ENCODE measurements at places on chromosomes 2 and 18.

DNA sequence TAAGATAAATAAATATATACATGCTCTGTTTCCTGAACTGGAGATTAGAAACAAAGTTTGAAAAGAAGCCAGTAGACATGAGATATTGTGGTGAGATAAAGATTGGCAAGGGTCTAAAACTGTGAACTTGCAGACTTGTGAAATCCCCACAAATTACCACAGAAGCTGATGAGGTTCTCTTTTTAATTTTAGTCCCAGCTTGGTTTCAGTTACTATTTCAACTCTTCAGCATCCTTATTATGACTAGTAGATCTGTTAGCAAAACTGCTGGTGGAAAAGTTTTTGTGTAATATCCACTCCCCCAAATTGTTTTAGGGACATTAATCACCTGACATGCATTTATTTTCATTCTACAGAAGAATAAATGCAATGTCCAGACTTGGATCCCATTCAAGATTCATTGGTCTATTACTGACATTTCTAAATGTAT lies 20.8 kb downstream of the RASGRP3 start:
- DNase-seq = no peak

- DNase-seq = no peak
Measured at GRCh38 chr2:219419331-219420197, 1.4 kb downstream of the DES start.

DNA sequence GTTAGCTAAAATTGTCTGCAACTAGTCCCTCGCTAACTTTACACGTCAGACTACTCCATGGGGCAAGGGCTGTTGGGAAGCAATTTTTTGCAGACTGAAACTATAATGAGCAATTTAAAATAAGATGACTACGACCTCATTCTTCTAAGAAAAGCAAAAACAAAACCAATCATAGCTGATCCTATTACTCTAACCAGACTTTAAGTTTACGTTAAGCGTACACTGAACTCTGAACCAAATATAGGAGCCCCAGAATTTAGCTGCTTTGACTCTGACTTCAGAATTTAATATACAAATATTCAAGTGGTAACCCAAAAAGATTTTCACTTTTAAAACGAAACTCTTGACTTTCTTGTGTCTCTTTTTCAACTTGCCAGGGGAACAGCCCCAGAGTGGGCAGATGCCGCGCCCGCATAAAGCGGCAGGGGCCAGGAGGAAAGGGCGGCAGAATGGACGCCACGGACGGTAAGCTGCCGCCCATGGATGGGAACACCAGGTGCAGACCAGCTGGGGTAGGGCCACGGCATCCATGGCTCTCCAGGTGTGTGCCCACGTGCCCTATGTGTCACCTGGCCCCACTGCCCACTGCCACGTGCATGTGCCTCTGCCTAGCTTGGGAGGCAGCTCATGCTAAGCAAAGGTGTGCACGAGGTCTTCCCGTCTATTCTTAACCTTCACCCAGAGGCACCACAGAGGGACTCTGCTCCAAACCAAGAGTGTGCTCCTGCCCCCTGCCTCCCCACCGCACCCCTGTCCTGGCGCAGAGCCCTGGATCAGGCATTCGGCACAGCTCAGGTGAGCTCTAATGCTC lies 217.6 kb downstream of the HDAC4 start:
- no peak for DNase-seq

DNA sequence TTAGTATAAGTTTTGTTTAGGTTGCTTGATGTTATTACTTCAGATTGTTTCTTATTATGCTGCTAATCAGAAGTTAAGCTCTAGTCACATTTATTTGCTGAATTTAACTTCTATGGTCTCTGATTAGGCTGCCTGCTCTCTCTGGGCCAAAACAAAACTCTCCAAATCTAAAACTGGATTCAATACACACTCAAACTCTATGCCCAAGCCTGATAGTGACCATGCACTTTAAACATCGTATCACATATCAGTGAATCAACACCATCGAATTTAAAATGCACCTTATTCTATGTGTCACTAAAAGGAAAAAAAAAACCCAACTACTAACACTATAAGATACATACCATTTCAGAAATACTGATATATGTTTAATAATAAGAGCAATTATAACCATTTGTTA lies 76.9 kb upstream of the FRZB start:
- DNase-seq = no peak

GRCh38 chr2:172200495-172201085 lies 97.9 kb upstream of the DLX2 start:
- no peak for DNase-seq

- DNase-seq = no peak
Measured at GRCh38 chr18:64131314-64131713, 17.6 kb downstream of the LINC00305 start.

DNA sequence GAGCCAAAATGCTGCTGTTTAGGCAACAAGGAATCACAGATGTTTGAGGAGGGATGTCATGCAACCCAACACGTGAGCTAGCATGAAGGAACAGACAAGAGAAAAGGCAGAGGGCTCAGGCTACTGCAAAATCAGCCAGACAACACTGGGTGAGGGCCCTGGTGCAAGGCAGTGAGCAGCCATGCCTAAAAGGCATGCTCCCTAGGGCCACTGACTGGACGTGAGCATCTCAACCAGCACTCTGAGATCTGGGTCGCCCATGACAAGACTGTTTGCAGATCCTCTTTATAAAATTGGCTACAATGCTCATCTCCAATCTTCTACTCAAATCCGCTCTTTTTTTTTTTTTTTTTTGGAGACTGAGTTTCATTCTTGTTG lies 49.1 kb downstream of the KIAA2012 start:
- no peak for DNase-seq

DNA sequence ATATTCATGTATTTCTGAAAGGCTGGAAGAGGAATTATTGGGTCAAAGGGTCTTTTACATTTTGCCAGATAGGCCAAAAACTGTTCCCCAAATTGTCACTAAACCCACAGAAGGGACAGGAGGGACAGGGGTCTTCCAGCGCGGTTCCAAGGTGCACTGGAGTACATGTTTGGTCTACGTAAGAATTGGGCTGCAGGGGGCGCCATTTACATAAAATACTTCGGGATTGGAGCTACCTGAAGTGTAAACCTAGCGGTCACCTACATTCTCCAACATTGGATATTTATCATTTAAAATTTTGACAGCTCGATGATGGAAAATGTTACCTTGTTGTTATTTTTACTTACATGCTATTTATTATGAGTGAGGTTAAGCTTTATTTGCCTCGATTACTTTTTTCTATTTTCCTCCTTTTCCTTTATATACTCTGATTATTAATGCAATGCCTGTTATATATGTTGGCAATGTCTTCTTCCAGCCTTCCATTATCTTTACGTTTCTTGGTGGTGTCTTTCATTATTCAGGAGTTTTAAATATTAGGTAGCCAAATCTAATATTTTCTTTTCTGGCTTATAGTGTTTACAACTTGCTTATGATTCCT lies 43.0 kb upstream of the RAB6C start:
- peak; percentile 48 for DNase-seq

DNA sequence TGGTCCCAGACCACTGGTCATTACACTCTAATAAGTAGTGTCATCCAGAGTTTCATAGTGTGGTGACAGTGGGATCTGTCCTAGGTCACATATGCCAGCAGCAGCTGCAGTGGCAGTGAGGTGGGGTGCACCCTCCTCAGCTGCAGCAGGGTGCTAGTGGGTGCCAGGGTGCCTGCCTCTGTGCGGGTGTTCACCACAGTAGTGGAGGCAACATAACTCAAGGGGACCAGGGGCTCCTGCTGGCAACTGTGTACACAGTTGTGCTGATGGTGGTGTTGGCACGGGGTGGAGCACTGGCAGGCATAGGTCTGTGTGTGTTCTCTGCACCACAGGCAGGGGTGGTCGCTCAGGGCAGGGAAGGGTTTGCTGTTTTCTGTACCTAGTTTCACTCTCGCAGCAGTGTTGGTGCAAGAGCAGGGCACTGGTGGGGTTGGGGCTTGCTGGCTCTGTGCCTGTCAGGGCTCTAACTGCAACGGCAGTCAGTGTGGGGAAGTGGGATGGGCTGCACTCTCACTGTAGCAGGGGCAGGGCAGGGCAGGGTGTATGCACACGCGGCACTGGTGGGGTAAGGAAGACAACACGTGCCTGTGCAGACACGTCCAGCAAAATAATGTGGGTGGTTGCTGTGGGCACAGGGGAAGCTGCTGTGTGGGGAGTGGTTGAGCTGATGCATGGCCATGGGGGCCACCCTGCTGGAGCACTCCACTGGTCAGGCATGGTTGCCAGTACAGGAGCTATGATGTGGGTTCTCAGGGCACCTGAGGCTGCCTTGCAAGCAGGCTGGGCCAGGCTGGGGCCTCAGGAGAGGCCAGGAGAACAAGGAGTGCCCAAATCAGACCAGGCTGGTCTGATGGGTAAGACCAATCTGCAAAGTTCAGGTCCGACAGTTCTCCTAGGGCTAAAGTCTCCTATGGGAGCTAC lies 226.6 kb downstream of the MEIS1 start:
- DNase-seq = no peak

- no peak for DNase-seq
Measured at GRCh38 chr2:176083796-176084261, at the start of gene EVX2. TSS of gene EVX2 (minus strand) at chr2:176083962. CDS start at chr2:176083776, 186 bp downstream.

- no peak for DNase-seq
Measured at GRCh38 chr2:181289698-181290097, 167.5 kb upstream of the ITGA4 start.

GRCh38 chr2:120246546-120247300 lies 5.9 kb upstream of the RALB start:
- no peak for DNase-seq

- no peak for DNase-seq
Measured at GRCh38 chr2:67311536-67311935, 85.6 kb upstream of the ETAA1 start.

DNA sequence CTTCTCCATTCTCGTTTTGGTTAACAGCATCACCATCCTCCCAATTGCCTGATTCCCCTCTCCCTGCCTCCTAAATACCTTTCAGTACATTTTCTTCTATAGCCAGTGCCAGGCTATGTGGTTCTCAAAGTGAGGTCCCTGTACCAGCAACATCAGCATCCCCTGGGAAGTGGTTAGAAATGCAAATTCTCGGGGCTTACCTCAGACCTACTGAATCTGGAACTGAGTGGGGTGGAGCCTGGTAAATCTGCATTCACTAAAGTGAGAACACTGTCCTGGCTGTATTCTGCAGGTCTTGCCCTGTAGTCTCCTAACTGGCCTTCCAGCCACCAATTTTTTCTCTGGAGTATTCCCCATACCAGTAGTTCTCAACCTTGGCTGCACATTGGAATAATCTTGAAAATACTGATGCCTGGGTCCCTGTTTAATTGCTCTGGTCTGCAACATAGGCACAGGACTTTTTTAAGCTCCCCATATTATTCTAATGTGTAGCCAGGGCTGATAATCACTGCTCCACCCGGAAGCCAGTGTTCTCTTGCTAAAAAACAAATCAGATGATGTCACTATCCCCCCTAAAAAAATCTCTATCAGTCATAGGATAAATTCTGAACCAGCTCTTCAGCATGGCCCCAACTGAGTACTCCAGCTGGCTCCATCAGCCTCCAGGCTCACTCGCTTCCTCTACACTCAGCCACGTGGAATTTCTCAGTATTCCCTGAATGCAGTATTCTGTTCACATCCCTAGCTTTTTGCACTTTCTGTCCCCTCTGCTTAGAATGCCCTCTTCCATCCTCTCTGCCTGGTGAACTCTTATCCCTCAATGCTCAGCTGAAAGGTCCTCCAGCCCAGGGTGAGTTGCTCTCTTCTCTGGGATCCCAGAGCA lies 98.4 kb downstream of the CDK15 start:
- no peak for DNase-seq

DNA sequence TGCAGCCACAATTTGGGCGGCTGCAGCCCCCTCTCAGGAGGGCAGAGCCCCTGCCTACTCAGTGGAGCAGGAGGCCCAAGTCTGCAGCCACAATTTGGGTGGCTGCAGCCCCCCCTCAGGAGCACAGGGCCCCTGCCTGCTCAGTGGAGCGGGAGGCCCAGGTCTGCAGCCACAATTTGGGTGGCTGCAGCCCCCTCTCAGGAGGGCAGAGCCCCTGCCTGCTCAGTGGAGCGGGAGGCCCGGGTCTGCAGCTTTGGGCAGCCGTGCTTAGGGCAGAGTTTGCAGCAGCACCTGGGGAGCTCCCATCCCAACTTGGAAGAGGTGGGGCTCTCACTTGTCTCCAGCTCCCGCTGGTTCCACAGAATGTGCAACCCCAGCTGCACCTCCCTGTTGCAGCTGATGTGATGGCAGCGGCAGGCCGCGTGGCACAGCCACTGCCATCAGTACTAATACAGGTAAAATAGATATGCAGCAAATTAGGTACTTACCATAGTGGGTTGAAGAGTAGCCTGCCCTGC lies 99.4 kb downstream of the TWIST2 start:
- no peak for DNase-seq

DNA sequence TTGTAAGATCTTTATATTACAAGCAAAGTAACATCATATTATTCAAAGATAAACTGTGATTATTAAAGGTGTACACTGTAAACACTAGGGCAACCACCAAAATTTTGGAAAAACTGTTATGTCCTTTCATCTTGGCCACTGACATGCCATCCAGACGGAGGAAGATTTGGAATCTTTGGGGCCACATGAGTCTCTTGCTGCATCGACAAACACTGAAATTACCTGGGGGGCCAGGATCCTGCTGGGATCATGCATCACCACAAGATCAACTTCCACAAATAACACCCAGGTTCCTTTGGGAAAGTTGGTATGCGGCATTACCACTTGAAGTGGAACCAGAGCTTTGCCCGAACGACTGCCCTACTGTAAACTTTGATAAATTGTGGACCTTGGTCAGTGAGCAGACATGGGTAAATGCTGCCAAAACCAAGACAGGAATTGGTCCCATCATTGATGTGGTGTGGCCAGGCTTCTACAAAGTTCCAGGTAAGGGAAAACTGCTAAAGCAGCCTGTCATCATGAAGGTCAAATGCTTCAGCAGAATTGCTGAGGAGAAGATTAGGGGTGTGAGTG lies 110.6 kb upstream of the UXS1 start:
- no peak for DNase-seq

- DNase-seq = no peak
Measured at GRCh38 chr2:150370561-150370960, 116.9 kb downstream of the RND3 start.

DNA sequence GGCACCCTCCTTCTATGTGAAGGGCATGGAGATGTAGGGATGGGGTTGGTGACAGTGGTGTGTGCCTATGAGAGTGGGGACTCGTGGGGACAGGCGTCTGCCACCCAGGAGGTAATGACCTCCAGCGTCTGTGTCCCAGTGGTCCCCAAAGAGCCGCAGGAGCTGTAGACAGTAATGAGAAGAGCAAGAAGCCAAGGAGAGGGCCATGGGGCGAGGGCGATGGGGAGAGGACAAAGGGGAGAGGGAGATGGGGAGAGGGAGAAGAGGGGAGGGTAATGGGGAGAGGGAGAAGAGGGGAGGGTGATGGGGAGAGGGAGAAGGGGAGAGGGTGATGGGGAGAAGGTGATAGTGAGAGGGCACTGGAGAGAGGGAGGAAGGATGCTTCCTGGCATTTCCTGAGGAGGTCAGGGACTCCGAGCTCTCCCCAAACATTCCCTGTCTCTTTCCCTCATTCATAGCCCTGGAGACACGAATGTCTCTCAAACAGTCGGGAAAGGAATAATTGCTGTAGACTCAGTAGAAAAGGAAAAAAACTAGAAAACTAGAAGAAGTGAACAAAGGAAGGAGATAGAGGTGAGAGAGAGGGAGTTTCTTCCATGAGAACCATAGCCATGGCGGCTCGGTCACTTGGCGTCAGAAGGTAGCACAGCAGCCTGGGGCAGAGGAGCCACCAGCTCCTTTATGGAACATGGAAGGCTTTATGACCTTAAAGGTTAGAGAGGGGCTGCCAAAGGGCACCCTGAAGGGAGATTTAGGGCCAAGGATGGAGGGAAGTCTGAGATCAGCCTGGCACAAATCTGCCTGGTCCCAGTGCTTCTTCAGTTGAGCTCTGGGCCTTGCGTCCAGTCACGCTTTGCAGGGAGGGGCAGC lies 39.5 kb downstream of the PSD4 start:
- no peak for DNase-seq

- no peak for DNase-seq
Measured at GRCh38 chr2:240795916-240796510, 24.0 kb downstream of the KIF1A start.

All from T-cell (primary cell).